T-cell (primary cell): ENCODE measurements at places on chromosomes 6 and 20. TPM values are rescaled to one million over a fixed set of nuclear protein-coding genes. Genes with fewer than 3 reads are reported as not detected.
A peak's percentile ranks its signal among the peaks of the same experiment; 100 is the strongest.

The COL9A3 gene
- not detected for total RNA-seq

The FAM184A gene
- total RNA-seq: 3.6 TPM

The ZSCAN23 gene
- 1.6 TPM for total RNA-seq

The PEX3 gene
- 12.2 TPM for total RNA-seq

The GHRH gene
- total RNA-seq: not detected

The NEURL2 gene
- total RNA-seq: 6.1 TPM

The POPDC3 gene
- not detected for total RNA-seq

The SLC22A2 gene
- total RNA-seq: not detected

The CRYBG1 gene
- total RNA-seq: 46.6 TPM

The IPCEF1 gene
- total RNA-seq: 69.4 TPM

DNA sequence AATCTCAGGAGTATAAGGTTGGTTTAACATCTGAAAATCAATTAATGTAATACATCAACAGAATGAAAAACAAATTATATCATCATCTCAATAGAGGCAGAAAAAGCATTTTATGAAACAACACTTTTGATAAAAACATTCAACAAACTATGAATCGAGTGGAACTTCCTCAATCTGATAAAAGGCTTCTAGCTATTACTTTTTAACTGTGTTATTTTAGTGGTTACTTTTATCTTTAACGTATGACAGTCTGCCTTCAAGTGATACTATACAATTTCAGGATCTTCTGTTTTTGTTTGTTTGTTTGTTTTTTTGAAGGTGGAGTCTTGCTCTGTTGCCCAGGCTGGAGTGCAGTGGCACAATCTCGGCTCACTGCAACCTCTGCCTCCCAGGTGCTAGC, 73.7 kb downstream of the ZFAND3 start:
- no peaks in the 10 kb centered on the region for H3K4me1 ChIP-seq
- H3K4me3 ChIP-seq: no peak overlapping the region
- no peak for DNase-seq
- H3K36me3 ChIP-seq: no peaks in the 10 kb centered on the region
- no peaks in the 10 kb centered on the region for H3K27me3 ChIP-seq

DNA sequence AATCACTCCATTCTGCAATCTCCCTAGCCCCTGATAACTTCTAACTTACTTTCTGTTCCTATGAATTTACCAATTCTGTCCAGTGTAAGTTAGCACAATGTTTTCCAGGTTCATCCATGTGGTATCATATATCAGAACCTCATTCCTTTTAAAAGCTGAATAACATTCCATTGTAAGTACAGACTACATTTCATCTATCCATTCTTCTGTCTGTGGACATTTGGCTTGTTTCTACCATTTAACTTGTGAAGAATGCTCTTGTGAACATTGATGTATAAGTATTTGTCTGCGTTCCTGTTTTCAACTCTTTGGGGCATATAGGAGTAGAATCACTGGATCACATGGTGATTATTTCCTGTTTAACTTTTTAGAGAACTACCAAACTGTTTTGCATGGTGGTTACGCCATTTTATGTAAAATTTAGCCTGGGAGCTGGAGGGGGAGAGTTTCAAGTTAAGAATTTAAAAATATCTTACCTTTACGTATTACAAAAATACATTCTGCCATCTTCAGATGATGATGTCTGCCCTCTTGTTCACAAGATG, 156.5 kb downstream of the BTBD3 start:
- no peaks in the 10 kb centered on the region for H3K27me3 ChIP-seq
- no peak for DNase-seq
- no peak overlapping the region for H3K4me3 ChIP-seq
- H3K36me3 ChIP-seq: no peaks in the 10 kb centered on the region

- DNase-seq: no peak
- no peak overlapping the region for H3K27ac ChIP-seq
- H3K27me3 ChIP-seq: peaks cover 2% of the 10 kb centered on the region
- no peaks in the 10 kb centered on the region for H3K36me3 ChIP-seq
Measured at GRCh38 chr6:47733879-47734558, 35.6 kb downstream of the ADGRF4 start.

GRCh38 chr6:2680264-2680922, 70.3 kb downstream of the MYLK4 start:
- no peaks in the 10 kb centered on the region for H3K27me3 ChIP-seq
- no peak for DNase-seq
- no peak overlapping the region for H3K27ac ChIP-seq
- H3K4me1 ChIP-seq: no peaks in the 10 kb centered on the region

DNA sequence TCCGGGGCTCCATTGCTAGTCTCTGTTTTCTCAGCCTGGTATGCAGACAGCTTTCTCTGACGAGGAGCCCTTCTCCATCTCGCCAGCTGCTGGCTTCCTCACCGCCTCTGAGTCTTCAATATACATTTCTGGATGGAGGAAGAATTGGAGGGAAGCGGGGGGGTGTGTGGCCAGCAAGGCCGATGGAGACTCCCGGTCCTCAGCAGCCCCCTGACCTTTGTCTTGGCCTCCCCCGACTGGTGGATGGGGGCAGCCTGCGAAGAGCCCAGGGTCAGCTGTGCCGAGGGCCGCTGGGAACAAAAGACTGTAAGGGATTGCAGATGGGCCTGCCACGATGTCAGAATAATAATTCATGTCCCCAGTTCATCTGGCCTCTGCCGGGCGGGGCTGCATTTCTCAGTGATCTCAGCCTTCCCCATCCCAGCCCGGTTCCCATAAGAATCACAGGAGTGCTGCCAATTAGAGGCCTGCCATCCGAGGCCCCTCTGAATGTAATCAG, 54.3 kb upstream of the STX16 start:
- H3K4me1 ChIP-seq: peaks cover 5% of the 10 kb centered on the region
- H3K27ac ChIP-seq: no peak overlapping the region
- no peak for DNase-seq
- H3K27me3 ChIP-seq: peaks cover 2% of the 10 kb centered on the region

GRCh38 chr6:51569594-51569993, 517.8 kb downstream of the PKHD1 start:
- no peak overlapping the region for H3K27ac ChIP-seq
- no peaks in the 10 kb centered on the region for H3K36me3 ChIP-seq
- no peak for DNase-seq
- no peak overlapping the region for H3K4me3 ChIP-seq
- no peaks in the 10 kb centered on the region for H3K4me1 ChIP-seq
- no peaks in the 10 kb centered on the region for H3K27me3 ChIP-seq

GRCh38 chr6:33988121-33989015, 157.5 kb downstream of the GRM4 start:
- no peak overlapping the region for H3K27ac ChIP-seq
- DNase-seq: no peak

GRCh38 chr6:129498541-129498940, 211.4 kb downstream of the ARHGAP18 start:
- H3K4me3 ChIP-seq: no peak overlapping the region
- H3K27me3 ChIP-seq: no peaks in the 10 kb centered on the region
- DNase-seq: no peak
- peaks cover 2% of the 10 kb centered on the region for H3K4me1 ChIP-seq
- no peaks in the 10 kb centered on the region for H3K36me3 ChIP-seq

DNA sequence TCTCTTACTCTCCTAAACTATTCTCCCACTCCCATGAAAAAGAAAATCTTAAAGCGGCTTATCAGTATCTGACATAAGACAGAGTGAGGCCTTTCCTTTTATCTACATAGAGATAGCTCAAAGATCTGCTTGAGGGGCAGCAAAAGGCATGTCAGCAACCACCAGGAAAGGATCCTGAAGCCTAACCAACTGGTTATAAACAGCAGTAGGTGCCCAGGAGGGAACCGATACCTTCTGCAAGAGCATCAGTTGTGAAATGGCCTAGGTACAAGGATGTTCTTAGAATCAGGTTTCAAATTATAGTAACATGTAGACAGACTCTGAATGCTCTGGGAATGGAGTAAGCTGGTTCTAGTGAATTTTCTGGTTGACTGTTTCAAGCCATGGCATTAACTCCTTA, 21.4 kb downstream of the JARID2 start:
- H3K27ac ChIP-seq: no peak overlapping the region
- H3K4me1 ChIP-seq: peaks cover 50% of the 10 kb centered on the region
- no peak overlapping the region for H3K4me3 ChIP-seq
- DNase-seq: no peak
- no peaks in the 10 kb centered on the region for H3K36me3 ChIP-seq
- H3K27me3 ChIP-seq: no peaks in the 10 kb centered on the region

- H3K4me1 ChIP-seq: peaks cover 4% of the 10 kb centered on the region
- H3K27ac ChIP-seq: no peak overlapping the region
- H3K36me3 ChIP-seq: no peaks in the 10 kb centered on the region
- H3K27me3 ChIP-seq: no peaks in the 10 kb centered on the region
- no peak for DNase-seq
- no peak overlapping the region for H3K4me3 ChIP-seq
Measured at GRCh38 chr20:53880108-53880641, 190.2 kb downstream of the BCAS1 start.

- no peak overlapping the region for H3K4me3 ChIP-seq
- no peaks in the 10 kb centered on the region for H3K27me3 ChIP-seq
- no peak overlapping the region for H3K27ac ChIP-seq
- H3K36me3 ChIP-seq: no peaks in the 10 kb centered on the region
Measured at GRCh38 chr6:166736634-166737033, 109.6 kb upstream of the RPS6KA2 start.

GRCh38 chr6:164113637-164114036, 699.1 kb downstream of the QKI start:
- no peak overlapping the region for H3K4me3 ChIP-seq
- H3K27ac ChIP-seq: no peak overlapping the region

- H3K4me1 ChIP-seq: no peaks in the 10 kb centered on the region
- H3K36me3 ChIP-seq: peaks cover 2% of the 10 kb centered on the region
- DNase-seq: no peak
- no peak overlapping the region for H3K27ac ChIP-seq
- H3K27me3 ChIP-seq: no peaks in the 10 kb centered on the region
- H3K4me3 ChIP-seq: no peak overlapping the region
Measured at GRCh38 chr20:1307171-1307570, 21.8 kb downstream of the SDCBP2 start.

- H3K36me3 ChIP-seq: no peaks in the 10 kb centered on the region
- H3K27me3 ChIP-seq: no peaks in the 10 kb centered on the region
- DNase-seq: no peak
- no peak overlapping the region for H3K27ac ChIP-seq
- no peaks in the 10 kb centered on the region for H3K4me1 ChIP-seq
- H3K4me3 ChIP-seq: no peak overlapping the region
Measured at GRCh38 chr6:14305624-14306023, 188.1 kb downstream of the CD83 start.

DNA sequence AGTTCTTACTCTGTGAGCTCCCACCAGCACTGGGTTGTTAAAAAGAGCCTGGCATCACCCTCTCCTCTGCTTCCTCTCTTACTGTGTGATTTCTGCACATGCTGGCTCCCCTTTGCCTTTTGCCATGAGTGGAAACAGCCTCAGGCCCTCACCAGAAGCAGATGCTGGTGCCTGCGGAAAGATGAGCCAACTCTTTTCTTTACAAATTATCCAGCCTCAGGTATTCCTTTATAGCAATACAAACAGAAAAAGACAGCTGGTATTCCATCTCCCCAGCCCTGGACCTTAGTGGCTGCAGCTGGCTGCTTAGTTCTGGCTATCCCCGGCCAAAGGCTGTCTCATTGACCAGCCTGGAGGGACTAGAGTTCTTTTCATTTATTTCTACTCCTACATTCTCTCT, 129.1 kb downstream of the IMPG1 start:
- DNase-seq: no peak
- no peak overlapping the region for H3K27ac ChIP-seq
- H3K4me1 ChIP-seq: no peaks in the 10 kb centered on the region
- no peaks in the 10 kb centered on the region for H3K27me3 ChIP-seq

- peak overlapping the region; percentile 97 for H3K4me3 ChIP-seq
- H3K27me3 ChIP-seq: no peaks in the 10 kb centered on the region
- peak overlapping the region; percentile 54 for H3K27ac ChIP-seq
Measured at GRCh38 chr20:33811776-33812151, 616 bp downstream of the CHMP4B start.

DNA sequence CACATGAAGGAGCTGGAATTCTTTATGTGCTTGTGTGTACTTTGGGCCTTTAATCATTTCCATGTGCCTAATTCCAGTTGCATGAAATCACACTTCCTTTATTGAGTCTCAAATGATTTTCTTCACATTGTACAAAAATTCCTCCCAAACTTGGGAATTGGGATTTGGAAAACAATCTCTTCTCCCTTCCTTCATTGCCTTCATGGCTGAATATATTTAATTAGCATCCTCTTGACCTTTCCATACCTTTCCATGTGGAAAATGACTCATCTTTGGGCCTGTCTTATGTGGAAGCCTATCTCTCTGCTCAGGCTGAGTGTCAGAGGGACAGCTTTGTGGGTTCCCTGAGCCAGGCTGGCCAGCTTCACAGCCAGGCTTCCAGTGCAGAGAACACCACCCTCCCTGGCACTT, 33.0 kb upstream of the CDH4 start:
- no peaks in the 10 kb centered on the region for H3K36me3 ChIP-seq
- H3K4me1 ChIP-seq: no peaks in the 10 kb centered on the region
- H3K27me3 ChIP-seq: no peaks in the 10 kb centered on the region
- DNase-seq: no peak

DNA sequence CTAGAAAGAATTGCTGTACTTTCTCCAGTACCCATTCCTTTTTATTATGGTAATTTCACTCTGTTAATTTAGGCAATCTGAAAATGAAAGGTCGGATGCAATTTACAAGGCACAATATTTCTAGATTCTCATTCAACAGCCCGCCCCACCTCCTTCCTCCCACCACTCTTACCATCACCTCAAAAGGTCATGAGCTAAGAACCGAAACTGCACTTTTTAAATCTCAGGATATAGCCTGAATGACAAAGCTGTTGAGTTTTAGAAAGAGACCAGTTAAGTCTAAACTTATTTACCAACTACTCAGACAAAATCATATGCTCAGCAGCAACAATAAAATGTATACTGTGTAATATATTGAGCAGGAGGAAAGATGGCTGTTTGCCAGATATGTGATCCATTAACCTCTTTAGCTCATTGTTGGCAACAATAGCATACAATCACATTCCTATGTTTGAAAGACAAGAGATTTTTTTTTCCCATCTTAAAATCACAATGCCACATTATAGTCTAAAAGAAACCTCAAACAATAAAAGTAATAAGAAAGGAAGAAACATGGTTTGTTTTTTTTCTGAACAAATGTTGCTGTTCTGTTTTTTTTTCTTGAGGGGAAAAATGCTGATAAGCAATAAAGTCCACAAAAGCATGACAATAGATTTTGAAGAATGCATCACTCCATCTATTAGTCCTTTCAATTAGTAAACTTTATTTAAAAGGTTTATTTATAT, 1.6 kb upstream of the HS3ST5 start:
- no peak overlapping the region for H3K27ac ChIP-seq
- no peaks in the 10 kb centered on the region for H3K4me1 ChIP-seq
- no peaks in the 10 kb centered on the region for H3K36me3 ChIP-seq
- no peak overlapping the region for H3K4me3 ChIP-seq

- DNase-seq: no peak
- no peak overlapping the region for H3K27ac ChIP-seq
- H3K4me1 ChIP-seq: peaks cover 16% of the 10 kb centered on the region
- H3K4me3 ChIP-seq: no peak overlapping the region
- H3K36me3 ChIP-seq: no peaks in the 10 kb centered on the region
- peaks cover 9% of the 10 kb centered on the region for H3K27me3 ChIP-seq
Measured at GRCh38 chr20:25076731-25077609, 5.0 kb downstream of the VSX1 start.

DNA sequence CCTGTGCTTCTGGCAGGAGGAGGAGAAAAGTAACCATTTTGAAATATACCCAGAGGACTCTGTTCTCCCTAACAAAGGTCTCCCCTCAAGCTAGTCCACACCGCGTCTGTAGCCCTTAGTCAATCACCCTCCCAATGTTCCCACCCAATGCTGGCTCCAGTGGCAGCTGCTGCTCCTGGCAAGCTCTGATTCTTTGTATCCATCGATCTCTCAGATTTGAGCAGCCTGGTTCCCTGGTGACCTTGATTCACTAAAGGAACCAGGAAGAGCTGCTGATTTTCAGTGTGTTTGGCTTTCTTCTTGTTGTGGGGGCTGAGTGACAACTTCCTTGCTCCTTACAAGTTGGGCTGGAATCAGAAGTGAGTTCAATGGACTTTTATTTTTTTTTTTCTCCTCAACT, 68.5 kb downstream of the FOXC1 start:
- H3K27ac ChIP-seq: no peak overlapping the region
- H3K4me3 ChIP-seq: no peak overlapping the region
- H3K27me3 ChIP-seq: no peaks in the 10 kb centered on the region
- H3K4me1 ChIP-seq: no peaks in the 10 kb centered on the region
